Bone marrow (tissue), 2 donors: ENCODE measurements at places on chromosomes 13 and 19.

DNA sequence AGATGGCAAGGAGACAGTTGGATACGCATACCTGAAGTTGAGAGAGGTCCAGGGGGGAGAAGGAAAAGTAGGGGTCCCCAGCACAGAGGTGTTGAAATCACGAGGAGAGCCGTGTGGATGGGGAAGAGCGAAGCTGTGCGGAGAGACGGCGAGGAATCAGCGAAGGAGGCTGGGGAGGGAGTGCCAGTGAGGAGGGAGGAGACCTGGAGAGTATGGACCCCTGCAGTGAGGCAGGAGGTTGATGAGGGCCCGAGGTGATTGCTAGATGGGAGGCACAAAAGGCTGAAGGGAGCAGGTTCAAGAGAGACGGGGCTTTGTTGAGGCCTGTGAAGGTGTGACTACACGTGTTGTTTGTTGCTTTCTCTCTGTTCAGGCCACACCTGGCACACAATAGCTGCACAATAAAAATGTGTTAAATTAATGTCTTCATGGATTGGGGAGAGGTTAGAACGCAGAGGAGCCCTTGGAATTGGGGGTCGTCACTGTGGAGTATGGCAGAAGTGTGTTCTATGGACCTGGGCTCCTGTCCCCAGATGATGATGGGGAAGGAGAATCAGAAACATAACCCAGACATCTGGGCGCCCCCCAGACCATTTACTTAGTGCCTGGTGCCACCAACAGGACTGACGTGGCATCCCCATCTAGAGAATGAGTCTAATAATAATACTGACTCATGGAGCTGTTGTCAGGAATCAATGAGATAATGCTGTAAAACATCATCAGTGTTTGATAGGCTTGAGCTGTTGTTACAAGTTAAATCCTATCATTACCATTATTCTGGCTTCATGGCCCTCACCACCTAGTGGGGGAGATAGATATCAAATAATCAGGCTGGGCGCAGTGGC, 137.5 kb downstream of the SIPA1L3 start:
- DNase-seq: no peak

DNA sequence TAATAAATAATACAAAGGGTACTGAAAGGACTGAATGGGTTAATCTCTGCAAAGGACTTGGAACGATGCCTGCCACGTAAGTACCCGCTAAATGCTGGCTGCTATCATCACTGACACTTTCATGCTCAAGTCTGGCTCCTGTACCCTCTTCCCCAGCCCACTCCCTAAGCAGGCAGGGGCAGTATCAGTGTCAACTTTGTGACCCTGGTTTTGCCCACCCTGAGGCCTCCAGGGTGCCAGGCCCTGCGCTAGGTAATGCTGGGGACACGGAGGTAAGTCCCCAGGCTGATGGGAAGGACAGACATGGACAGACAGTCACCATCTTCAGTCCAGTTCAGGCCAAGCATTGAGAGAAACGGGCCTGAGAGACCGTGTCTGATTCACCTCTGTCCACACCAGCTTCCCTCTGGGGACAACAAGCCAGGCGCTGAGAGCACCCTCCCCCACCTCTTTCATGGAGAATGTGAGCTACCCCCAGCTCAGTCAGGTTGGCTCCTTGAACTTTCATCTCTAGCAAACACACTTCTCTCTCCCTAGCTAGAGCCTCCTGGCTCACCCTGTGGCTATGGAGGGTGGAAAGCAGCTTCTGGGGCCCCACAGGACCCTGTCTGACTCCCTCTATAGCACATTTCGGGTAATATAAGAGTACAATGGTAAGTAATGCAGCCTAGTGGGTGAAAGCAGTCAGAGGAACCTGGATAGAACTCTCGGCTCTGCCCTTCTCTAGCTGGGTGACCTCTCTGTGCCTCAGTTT, 800 bp downstream of the ETFB start:
- peak; percentile 32 for DNase-seq

DNA sequence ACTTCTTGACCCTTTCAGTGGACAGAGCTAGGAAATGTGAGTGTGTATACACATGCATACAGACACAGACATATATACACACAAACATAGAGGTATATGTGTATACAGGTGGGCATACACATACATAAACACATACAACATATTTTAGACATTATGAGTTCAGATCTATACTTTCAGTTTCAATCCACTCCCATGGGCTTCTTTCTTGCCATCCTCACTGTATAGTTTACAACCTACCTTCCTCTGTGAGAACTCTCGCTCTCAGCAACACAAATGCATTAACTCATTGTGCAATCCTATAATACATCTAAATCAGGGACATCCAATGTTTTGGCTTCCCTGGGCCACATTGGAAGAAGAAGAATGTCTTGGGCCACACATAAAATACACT, 21.2 kb upstream of the SCEL start:
- no peak for DNase-seq

- DNase-seq: no peak
Measured at GRCh38 chr19:1401138-1401888, at the start of gene GAMT. Gene GAMT (minus strand): TSS chr19:1401542. CDS start chr19:1401476, 66 bp downstream.

DNA sequence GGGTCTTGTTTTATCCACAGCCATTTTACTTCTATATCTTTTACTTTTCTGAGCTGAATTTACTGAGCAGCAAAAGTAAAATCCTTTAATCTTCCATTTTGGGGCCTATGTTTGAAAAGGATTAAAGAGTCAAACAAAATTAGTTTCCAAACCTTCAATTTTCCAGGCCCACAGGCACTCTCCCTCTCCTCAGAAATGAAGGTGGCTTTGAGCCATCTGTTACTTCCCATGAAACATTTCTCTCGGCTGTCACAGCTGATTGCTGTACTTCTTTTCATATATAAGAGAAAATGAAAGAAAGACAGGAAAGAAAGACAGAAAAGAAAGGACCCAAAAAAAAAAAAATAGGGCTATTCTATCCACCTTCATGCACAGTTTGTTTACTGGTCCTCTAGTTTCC, 194.9 kb downstream of the LACC1 start:
- DNase-seq: no peak

- DNase-seq: no peak
Measured at GRCh38 chr13:23433171-23434153, at the start of gene SACS. Gene SACS (minus strand): TSS chr13:23433702. CDS start chr13:23411239, 22,463 bp downstream.

DNA sequence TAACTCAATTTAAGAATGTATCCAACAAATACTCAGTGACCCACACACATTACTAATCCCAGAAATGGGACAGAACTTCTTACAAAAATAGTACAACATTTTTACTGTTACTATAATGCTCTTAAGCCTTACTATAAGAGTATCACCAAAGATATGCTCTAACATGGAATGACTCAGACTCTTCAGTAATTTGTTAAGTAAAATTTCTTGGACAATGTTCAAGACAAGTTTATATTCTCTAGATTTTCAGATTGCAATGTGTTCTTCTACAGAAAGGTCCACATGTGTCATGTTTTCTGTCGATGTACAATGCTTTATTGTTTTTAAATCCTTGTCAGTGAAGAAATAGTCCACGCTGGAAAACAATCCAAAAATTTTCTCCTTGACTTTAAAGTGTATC, 66.3 kb upstream of the RFXAP start:
- no peak for DNase-seq

DNA sequence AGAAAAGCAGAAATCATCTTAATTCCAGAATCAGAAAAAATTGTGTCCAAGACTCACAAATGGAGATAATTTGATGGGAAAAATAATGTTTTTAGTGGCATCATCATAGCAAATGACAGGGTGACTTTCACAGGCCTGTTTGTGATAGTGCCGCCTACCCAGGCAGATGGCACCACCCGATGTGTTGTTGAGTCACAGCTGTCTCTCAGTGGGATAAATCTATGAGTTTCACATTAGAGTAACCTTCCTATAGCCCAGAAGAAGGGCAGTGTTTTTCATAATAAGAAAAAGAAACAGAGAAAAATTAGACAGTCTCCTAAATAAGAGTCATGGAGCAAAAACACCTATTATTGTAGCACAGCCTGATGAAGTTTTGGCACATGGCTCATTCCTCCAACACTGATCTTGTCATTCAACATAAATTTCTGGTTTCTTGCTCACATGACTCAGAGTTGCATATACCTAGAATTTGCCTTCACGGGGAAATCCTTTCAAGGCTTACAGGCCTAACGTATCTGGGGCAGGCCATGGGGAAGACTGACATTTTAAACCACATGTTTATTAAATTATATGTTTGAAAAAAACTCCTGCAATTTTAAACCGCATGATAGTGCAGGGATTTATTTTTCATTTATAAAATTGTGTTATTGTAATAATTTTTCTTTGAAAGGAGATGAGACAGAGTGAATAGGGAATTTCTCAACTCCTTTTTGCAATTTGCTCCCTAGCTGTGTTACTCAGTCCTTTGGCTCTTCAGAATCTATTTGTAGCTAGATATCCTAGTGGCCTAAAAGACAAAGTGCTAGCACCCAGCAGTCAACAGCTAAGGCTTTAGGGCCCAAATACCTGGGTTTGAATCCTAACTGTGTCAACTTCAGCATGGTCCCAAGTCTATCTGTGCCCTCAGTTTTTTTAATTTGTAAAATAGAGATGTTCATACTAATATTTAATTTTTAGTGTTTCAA, 393.7 kb downstream of the NDFIP2 start:
- no peak for DNase-seq

GRCh38 chr13:76684336-76684735, 201.9 kb downstream of the KCTD12 start:
- DNase-seq: no peak

GRCh38 chr13:112574834-112575613, 12.9 kb downstream of the TUBGCP3 start:
- no peak for DNase-seq

DNA sequence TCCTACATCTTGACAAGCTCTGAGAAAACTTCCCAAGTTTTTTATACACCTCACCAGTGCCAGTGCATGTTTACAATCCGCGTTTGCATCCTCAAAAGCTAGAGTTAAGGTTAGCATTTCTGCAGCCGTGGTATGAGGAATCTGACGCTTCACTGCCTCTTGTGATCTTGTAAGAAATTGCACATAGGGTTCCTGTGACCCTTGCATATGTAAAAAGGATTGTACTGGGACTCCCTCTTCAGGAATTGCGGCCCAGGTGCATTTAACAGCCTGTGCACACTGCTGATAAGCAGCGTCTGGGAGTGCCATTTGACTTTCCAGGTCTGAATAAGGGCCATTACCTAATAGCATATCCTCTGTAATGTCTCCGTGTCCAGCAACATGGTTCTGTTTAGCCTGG, 15.3 kb downstream of the FPR3 start:
- DNase-seq: no peak

DNA sequence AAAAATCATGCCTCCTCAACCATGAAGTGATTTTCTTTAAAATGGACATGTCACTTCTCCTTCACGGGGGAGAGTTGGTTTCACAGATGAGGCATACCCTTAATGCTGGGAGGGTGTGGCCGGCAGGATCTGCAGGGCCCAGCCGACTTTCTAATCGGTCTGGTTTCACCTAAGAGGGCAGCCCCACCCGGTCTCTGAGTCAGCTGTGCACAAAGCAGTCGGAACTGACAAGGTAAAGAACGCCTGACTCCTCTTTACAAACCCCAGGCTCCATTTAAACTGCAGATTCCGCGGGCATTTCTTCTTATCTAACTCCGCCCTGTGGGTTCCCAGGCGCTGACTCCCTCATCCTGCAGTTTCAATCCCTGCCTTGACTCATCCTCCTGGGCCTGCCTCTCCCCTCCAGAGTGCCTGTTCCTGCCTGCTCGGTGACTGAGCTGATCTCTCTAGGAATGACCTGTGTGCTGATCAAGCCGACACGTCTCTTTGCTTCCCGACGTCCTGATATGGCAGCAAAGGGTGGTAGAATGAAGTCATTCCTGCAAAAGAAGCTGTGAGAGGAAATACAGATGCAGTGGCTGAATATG, 63.4 kb downstream of the EFNB2 start:
- no peak for DNase-seq

DNA sequence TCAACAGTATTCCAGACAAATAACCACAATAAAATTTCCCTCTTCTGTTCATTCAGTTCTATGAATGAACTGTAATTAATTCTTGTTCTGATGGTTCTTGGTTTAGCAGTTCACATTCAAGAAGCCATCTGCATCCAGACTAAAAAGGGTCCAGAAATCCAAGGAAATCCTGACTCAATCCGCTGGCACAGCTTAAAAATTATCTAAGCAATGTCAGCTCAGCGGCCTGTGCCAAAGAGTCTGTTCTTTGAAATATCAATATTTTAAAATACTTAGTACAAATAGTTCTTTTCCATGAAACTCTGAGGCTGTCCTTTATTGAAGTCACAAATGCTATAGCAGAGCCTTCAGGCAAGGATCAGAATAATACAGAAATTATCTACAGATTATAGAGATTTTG, 57.2 kb downstream of the DHRS12 start:
- no peak for DNase-seq

DNA sequence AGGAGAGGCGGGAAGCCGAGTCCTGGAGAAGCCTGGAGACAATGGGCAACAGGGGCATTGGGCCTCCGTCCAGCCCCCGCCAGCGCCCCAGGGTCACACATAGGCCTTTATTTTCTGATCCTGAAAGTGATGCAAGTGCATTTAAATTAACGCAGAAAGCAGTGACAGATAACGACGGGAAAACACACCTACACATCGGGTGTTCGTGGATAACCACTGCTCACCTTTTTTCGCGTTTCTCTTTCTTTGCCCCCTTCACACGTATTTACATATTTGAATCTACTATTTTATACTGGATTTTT, 30.4 kb upstream of the GRTP1 start:
- no peak for DNase-seq

DNA sequence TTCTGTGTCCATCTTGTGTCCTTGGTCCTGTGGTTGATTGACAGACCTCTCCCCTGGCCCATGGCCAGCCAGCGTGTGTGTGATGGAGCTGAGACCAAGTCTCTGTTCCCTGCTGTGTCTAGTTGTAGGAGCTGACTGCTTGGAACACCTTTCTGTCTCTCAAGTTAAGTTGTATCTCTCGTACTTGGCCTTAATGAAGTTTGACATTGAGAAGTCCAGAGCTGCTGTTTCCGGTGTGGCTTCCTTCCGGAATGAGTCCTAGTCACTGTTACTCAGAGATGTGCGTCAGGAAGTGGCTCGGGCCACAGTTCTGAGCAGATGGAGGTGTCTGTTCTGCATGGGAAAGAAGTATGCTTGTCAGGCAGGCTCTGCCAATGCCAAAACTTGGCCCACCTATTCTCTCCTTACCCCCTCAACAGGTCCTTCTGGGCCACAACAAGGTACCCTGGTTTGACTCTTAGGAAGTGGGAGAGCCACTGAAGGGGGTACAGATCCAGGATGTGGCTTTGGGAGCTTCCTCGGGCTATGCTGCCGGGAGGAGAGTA, 54.3 kb downstream of the GATAD2A start:
- DNase-seq: peak; percentile 30

DNA sequence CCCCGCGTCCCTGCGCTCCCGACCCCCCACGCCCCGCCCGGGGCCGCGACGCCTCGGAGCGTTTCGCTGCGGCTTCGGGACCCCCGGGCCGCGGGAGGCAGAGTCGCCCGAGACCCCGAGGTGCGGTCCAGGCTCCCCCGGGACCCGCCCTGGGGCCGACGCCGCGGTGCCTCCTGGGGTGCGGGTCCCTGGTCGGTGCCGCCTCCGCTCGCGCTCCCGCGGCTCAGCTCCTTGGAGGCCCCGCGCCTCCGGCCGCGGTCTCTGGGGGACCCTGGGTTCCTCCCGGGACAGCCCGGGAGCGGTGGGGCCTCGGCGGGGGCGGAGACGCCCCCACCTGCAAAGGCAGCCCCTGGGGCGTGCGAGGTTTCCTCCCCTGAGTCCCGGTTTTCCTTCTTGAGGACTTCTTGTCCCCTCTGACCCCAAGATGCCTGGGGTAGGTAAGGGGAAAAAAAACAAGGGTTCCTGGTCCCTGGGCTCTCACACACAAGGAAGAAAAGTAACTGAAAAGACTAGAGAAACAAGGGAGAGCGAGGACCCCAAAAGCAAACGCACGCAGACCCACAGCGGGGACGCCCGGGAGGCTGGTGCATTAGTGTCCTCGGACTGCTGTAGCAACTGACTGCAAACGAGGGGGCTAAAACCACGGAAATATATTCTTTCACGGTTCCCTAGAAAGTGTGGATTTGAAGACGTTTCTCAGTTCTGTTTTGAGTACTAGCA, 740 bp downstream of the ZNF555 start:
- no peak for DNase-seq
